Activated T-cell treated with anti-CD3 and anti-CD28 coated beads, Interleukin-2, amount 50 U/mL, for 72 hours (primary cell): ENCODE measurements at places on chromosomes 2 and 18.

DNA sequence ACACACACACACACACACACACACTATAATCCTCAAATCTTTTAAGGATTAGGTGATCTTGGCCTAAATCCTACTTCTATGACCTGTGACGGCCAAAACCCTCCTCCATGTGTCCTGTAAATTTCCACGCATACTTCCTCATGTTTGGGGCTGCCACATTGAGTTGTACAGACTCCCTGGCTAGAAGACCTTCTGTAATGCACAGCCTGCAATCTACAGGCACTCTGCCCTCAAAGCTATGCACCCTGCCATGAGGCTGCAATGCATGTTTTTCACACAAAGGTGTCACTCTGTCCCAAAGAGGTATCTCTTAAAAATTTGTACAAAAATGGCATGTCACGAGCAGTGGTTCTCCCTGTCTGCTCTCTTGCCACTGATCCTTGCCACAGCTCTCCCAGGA is 26.4 kb upstream of the B4GALT6 start:
- peak; percentile 3 for DNase-seq

- DNase-seq, result no peak
These were observed 26.2 kb upstream of the RND3 start for GRCh38 chr2:150513647-150514046.

DNA sequence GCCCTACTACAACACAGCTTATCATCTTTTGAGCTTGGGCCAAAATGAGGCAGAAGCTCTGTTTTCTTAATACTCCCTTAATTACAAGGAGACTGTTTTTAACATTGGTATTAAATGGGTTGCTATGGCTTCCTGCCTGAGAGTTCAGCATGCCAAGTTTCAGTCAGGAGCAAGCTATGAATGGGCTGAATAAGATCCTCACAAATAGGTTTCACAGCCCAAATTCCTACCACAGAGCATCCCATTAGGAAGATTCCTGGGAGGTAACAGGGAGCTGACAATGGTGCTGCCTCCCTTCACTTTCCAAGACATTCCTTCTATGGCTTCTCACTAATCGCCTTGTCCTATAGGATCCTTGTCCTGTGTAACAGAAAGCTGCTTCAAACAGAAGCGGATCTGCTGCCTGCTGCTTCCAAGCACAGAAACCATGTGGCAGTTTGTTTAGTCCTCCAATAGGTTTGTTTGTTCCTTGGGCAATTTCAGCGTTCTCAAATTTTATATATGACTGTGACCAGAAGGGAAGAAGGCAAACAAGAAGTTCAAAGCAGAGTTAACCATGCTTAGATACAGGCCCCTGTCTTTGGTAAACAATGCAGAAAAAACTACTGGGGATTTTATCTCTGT is 70.9 kb downstream of the NCKAP5 start:
- DNase-seq, result no peak

GRCh38 chr18:13364721-13365205 is 146.2 kb downstream of the LDLRAD4 start:
- DNase-seq, result no peak

- no peak for DNase-seq
These were observed 108.7 kb downstream of the TRIM43 start for GRCh38 chr2:95700519-95700918.

- no peak for DNase-seq
These were observed 93.2 kb downstream of the CABYR start for GRCh38 chr18:24231773-24232735.

DNA sequence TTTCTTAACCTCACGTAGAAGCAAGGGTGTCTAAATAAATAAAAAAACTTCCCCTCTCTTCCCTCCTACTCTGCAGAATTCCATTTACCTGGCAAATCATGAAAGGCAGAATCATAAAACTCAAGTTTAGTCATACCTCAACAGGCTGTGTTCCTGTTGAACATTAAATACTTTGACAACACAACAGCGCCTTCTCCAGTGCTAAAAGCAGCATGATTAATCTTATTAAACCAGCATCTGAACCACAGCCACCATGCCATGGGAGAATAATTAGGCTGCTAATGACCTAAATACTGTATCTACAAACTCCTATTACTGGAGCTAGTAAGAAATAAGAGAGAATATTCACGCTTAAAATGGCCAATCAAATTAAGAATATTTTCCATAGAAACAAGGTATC is 68.1 kb downstream of the CDH2 start:
- no peak for DNase-seq

GRCh38 chr18:43589611-43590151 is 312.4 kb upstream of the SYT4 start:
- no peak for DNase-seq

DNA sequence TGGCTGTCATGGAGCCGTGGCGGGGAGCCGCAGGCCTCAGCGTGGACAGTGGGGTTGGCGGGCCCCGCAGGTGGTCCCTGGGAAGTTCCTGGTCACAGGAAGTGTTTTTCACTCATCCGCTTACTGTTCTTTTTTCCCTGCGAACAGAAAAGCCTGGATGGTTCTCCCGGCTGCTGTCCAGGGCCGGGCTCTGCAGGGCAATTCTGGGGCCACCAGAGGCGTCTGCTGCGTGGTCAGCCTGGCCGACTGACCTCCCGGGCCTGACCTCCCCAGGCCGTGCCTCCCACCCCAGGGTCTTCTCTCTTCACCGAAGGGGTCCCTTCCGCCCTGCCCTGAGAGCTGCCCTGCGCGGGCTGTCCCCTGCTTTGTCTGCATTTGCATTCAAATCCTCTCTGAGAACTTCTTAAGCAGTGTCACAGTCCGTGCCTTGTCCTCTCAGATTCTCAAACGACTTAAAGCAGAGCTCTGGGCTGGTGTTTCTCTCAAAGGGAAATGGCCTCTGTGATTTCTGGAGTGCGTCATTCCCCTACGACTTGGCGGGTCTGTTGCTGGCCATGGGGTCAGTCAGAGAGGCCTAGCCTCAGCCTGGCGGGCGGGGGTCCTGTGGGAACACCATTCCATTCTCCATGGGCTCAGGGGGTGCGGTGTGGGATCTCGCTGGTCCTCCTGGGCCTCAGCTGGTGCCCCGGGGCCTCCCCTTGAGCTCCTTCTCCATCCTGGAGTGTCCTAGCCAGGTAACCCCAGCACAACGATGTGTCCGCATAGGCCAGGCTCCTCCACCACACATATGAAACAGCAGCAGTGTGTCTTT is 38.3 kb downstream of the KLHL29 start:
- no peak for DNase-seq

- no peak for DNase-seq
These were observed 85.1 kb downstream of the ANTXR1 start for GRCh38 chr2:69097891-69098655.

DNA sequence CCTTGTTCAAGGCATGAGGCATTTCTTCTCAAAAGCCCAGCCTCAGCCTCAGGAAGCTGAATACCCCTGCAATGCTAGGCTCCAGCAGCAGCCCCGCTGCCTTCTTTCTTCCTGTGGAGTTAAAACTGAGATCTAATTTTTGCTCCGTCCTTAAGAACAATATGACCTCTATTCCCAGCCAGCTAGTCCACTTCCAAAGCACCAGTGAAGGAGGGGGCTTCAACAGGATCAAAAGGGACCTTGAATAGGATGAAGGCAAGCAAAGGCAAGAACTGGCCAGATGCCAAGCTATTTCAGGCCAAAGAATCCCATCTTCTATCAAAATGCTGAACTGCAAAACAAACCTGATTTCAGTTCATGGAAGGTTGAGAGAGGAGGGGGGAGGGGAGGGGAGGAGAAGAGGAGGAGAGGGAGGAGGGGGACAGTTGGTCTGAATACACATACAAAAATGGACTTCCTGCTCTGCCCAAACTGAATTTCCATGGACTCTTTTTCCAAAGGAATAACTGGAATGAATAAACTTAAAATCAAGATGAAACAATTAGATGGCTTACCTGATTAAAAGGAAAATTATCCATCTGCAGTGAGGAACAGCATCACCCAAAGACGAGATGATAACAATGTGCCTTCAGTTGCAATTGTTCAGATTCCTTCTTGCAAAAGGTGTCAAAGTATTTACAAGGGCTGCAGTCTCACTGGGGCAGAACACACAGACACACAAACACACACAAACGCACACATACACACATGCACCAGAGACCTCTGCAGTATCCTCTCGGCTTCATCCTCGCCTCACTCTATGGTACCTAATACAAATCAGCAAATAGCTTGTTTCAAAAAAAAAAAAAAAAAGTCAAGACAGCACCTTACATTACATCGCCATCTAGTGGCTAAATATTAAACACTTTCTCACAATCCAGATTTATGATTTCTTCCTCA is at the start of gene SCN1A:
Gene SCN1A, minus strand, starts transcription at position 804 of the 939 bp plus-strand sequence. CDS start 54,399 bp downstream, outside the sequence.
- no peak for DNase-seq

GRCh38 chr2:149613704-149614103 is 26.1 kb upstream of the MMADHC start:
- DNase-seq, result no peak

GRCh38 chr18:54968807-54969206 is 9.5 kb upstream of the CCDC68 start:
- DNase-seq, result no peak

DNA sequence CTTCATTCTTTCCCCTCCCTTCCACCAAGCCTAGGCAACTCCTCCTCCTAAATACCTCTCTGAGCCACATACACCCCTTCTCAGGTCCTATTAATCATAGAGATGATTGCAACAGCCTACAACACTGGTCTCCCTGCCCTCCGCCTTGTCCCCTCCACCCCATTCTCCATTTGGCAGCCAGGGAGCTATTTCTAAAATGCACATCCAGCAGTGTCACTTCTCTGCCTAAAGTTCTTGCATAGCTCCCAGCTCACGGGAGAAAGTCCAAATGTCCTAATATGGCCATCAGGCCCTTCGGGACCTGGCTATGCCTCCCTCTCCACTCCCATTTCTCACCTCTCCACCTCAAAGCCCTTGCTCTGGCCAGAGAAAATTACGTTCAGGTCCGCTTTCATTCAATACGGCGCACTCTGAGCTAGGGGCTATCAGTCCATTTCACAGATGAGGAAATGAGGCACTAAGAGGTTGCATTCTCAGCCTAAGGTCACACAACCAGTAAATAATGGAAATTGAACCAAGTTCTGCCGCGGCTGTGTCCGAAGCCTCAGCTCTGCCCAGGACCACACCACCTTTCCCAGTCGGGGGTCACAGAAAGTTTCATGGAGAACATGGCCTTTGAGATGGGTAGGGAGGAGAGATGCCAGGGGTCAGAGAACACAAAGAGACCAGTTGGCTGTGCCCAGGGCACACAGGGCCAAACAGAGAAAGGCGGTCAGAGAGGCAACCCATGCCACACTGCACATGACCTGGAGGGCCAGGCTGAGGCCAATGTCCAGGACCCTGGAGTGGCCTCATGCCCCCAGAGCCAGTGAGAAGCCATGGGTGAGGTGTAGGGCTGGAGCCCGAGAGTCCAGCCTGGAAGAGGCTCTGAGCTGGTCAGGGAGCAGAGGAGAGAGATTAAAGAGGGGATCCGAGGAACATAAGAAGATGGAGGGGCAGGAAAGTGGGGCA is 72.8 kb downstream of the TNS1 start:
- DNase-seq, result no peak

DNA sequence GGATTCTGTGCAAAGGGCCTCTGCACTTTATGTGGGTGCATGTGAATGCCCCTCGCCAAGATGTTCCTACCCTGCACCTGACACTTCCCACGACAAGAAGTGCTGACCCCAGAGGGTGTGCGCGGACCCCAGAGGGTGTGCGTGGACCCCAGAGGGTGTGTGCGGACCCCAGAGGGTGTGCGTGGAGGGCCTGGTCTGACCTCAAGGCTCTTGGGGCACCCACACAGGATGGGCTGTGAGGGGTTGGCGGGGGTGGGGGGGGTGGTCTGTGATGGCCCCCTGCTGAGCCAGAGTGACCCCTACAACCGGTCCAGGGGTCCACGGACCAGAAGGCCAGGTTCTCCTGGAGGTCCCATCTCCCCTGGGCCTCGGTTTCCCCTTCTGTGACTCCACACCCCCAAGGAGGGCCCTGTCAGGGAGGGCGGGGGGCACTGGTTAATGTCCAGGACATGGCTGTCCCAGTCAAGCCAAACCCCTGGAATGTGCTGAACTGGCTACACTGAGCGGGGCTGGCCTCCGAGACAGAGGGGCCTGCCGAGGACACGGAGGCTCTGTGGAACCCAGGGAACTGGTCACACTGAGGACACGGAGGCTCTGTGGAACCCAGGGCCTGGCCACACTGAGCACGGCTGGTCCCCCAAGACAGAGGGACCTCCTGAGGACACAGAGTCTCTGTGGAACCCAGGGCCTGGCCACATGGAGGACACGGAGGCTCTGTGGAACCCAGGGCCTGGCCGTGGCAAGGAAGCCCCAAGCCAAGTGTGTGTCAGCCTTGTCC is 3.1 kb downstream of the NEU4 start:
- DNase-seq, result no peak

DNA sequence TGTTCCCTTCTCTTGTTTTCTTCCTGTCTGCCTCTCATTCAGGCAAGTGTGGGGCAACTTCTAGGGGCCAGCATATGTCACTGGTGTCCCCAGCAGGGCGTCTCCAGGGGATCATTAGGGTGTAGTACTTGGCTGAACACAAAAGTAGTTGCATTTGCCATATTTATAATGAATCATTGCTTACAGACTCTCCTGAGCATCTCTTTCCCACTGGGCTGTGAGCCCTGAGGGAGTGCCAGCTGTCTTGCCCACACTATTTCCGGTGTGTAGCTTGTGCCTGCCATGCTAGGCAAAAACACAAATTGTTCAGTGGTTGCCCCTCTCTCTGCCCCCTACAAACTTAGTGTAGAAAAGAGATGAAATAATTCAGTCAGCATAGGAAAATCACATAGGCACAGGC is 40.8 kb upstream of the SCLY start:
- no peak for DNase-seq

- no peak for DNase-seq
These were observed 21.9 kb upstream of the SEMA4C start for GRCh38 chr2:96891591-96892333.

- no peak for DNase-seq
These were observed 112.2 kb downstream of the ZFP36L2 start for GRCh38 chr2:43114210-43114609.

DNA sequence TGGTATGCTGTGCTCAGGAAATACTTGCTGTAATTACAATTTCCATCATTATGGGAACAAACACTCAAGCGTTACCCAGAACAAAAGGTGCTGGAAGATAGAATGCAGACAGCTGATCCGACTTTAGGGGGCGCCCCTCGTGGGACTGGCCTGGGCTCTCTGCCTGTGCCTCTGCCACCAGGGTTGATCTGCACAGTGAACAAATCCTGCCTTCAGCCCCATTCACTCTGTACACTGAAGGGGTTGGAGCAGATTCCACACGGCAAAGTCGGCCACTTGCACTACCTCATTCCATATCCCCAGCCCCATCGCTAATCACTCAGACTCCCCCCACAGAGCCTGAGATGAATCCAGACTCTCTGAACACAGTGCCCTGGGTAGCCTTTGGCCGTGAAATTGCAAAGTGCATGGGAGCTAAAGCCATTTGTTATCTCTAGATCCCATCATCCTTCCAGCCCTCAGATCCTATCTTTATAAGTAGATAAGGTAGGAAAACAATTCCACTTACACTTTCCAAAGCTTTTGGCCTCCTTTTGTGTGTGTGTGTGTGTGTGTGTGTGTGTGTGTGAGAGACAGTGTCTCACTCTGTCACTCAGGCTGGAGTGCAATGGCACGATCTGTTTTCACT is 69.3 kb downstream of the INPP5D start:
- no peak for DNase-seq

- DNase-seq, result no peak
These were observed 293.8 kb upstream of the SLC14A2 start for GRCh38 chr18:45321520-45321919.

GRCh38 chr2:236661061-236661761 is 91.6 kb downstream of the ACKR3 start:
- no peak for DNase-seq
